ENCODE measurements at places on chromosomes 3 and 15. TPM values are rescaled to one million over a fixed set of nuclear protein-coding genes. Genes with fewer than 3 reads are reported as not detected.

GRCh38 chr3:74661672-74662071, 47.2 kb upstream of the CNTN3 start:
- no peaks in the 10 kb centered on the region for H3K4me1 ChIP-seq
- no peaks in the 10 kb centered on the region for H3K27me3 ChIP-seq
- H3K27ac ChIP-seq, result no peak overlapping the region
- no peak for DNase-seq
- no peak overlapping the region for H3K4me3 ChIP-seq
- H3K36me3 ChIP-seq, result no peaks in the 10 kb centered on the region

GRCh38 chr3:146550743-146551510, 6.5 kb upstream of the PLSCR1 start:
- peaks cover 38% of the 10 kb centered on the region for H3K4me1 ChIP-seq
- H3K27ac ChIP-seq, result no peak overlapping the region
- no peaks in the 10 kb centered on the region for H3K36me3 ChIP-seq
- peaks cover 2% of the 10 kb centered on the region for H3K27me3 ChIP-seq
- no peak overlapping the region for H3K4me3 ChIP-seq

- H3K36me3 ChIP-seq, result no peaks in the 10 kb centered on the region
- no peak overlapping the region for H3K27ac ChIP-seq
- H3K4me1 ChIP-seq, result no peaks in the 10 kb centered on the region
- no peak overlapping the region for H3K4me3 ChIP-seq
- H3K27me3 ChIP-seq, result no peaks in the 10 kb centered on the region
- no peak for DNase-seq
Observed at GRCh38 chr15:47383801-47384200, 333.5 kb upstream of the SEMA6D start.

DNA sequence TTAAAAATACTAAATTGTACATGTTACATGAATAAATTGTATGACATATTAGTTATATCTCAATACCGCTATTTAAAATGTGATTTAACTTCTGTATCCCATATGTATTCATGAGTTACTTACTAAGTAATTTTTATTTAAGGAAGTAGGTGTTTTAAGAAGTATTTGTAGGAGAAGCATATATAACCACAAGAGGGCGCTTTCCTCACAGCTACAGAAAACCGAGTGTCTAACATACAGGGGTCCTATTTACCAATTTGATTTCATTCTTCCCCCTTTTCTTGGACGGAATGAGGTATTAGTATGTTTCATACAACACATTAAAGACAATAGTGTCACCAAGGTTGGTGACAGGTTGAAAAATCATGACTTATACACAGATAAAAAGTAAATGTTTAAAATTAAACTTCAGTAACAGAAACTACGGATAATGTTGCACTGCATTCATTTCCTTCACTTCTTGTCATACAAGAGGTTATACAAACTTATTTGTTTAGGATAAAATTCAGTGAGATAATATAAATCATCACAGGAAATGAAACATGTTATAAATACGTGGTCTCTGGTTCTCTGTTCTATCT, 253.6 kb downstream of the MAGI1 start:
- H3K27ac ChIP-seq, result no peak overlapping the region
- H3K27me3 ChIP-seq, result no peaks in the 10 kb centered on the region
- no peak overlapping the region for H3K4me3 ChIP-seq
- no peak for DNase-seq

DNA sequence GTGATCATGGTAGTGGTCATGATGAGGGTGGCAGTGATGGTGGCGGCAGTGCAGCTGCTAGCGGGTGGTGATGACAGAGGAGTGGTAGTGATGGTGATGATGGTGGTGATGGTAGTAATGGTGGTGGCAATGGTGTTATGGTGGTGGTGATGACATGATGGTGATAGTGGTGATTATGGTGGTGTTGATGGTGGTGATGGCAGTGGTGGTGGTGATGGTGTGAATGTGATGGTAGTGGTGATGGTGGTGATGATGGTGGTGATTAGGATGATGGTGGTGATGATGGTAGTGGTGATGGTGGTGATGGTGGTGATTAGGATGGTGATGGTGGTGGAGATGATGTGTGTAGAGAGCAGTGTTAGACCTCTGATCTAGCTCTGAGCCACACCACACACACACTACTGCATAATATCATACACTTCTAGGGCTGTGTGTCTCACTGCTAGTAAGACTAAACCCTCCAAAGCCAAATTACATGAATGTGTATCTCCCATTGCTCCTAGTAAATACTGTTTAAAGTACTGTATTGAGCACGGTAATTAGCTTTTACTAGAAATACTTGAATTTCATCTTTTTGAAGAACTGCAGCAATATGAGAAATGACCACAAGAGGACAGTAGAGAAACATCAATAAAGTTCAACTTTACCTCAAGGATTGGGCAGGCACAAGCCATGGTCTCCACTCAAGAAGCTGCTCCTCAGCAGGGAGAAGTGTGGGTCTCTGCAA, 28.8 kb downstream of the TMED3 start:
- no peak overlapping the region for H3K4me3 ChIP-seq
- no peak overlapping the region for H3K27ac ChIP-seq
- no peaks in the 10 kb centered on the region for H3K4me1 ChIP-seq
- H3K36me3 ChIP-seq, result no peaks in the 10 kb centered on the region

GRCh38 chr15:55106155-55106554, 90.6 kb downstream of the RSL24D1 start:
- no peak overlapping the region for H3K27ac ChIP-seq
- DNase-seq, result no peak
- H3K4me1 ChIP-seq, result no peaks in the 10 kb centered on the region
- no peaks in the 10 kb centered on the region for H3K36me3 ChIP-seq
- peaks cover 2% of the 10 kb centered on the region for H3K27me3 ChIP-seq

GRCh38 chr3:103699228-103699627, 1264.4 kb downstream of the ZPLD1 start:
- H3K4me3 ChIP-seq, result no peak overlapping the region
- no peaks in the 10 kb centered on the region for H3K27me3 ChIP-seq
- no peak overlapping the region for H3K27ac ChIP-seq
- H3K36me3 ChIP-seq, result no peaks in the 10 kb centered on the region

- DNase-seq, result no peak
- H3K27me3 ChIP-seq, result no peaks in the 10 kb centered on the region
- H3K4me1 ChIP-seq, result no peaks in the 10 kb centered on the region
- no peak overlapping the region for H3K4me3 ChIP-seq
- no peaks in the 10 kb centered on the region for H3K36me3 ChIP-seq
Observed at GRCh38 chr3:133393691-133394474, 6.0 kb upstream of the BFSP2 start.

GRCh38 chr3:127264292-127264691, 23.6 kb downstream of the PRR20G start:
- H3K4me3 ChIP-seq, result no peak overlapping the region
- H3K27ac ChIP-seq, result no peak overlapping the region
- no peak for DNase-seq
- H3K27me3 ChIP-seq, result peaks cover 3% of the 10 kb centered on the region
- no peaks in the 10 kb centered on the region for H3K4me1 ChIP-seq

DNA sequence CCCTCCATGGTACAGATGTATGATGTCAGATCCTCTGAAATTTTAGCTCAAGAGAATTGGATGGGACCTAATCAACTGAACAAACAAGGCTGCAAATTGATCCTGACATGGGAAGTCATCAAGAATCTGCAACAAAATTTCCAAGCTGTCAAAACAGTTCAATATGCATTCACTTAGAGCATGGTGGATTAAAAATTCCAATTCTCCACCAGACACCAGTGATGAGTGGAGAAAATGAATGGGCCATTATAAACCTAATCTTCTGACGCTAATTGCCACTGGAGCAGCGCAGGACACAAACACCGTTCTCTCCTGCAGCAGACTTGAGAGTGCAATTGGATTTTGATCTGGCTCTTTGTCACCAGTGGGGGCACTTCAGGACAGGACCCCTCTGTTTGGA, 94.2 kb downstream of the MINAR1 start:
- no peaks in the 10 kb centered on the region for H3K4me1 ChIP-seq
- no peak for DNase-seq
- H3K27me3 ChIP-seq, result peaks cover 4% of the 10 kb centered on the region
- no peak overlapping the region for H3K27ac ChIP-seq
- H3K36me3 ChIP-seq, result no peaks in the 10 kb centered on the region

Gene DLL4
- not detected for total RNA-seq

Gene ASB14
- not detected for total RNA-seq

Gene GABRG3
- not detected for total RNA-seq

Gene CDHR4
- total RNA-seq, result not detected
